ENCODE measurements at places on chromosomes 12 and 14.

DNA sequence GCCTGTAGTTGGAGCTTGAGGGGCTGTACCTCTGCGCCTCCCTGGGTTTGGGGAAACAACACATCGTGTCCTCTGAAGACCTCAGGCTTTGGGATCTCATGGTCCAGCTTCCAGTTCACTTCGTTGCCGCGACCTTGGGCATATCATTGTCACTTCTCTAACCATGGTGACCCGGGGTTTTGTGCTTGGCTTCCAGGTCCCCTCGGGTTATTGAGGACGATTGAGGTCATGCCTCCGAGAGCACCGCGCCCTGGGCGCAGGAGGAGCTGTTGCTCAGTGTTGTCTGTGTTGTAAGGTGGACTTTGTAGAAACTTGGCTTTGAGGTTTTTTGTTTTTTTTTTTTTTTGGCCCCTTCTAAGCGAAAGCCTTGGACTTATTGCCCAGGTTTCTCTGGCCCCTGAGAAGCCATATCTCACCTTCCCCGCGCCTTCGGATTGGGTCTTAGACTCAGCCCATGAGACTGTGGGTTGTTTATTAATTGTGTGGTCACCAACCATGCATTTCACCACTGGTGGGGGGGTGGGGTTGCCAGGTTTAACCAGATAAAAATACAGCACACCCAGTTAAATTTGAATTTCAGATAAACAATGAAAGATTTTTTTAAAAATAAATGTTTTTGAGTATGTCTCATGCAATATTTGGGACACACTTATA is 2.6 kb downstream of the BCL7A start:
- no peak for DNase-seq

- DNase-seq: no peak
Measured at GRCh38 chr12:99154216-99154982, 493.2 kb upstream of the GARIN6 start.

DNA sequence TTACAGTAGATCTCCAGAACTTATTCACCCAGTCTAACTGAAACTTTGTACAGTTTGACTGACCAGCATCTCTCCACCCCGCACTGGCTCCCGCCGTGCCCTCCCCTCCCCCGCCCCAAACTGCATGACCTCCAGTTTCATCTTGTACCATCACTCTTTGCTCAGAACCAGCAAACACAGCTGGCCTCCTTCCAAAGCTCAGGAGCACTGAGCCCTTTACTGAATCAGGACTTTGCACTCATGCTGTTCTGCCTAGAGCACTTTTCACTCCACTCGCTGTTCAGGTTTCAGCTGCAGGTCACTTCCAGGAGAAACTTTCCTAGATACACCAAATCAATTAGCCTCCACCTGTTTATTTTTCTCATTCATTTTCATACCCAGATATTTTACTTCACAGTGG is 455.3 kb upstream of the PDE3A start:
- no peak for DNase-seq

DNA sequence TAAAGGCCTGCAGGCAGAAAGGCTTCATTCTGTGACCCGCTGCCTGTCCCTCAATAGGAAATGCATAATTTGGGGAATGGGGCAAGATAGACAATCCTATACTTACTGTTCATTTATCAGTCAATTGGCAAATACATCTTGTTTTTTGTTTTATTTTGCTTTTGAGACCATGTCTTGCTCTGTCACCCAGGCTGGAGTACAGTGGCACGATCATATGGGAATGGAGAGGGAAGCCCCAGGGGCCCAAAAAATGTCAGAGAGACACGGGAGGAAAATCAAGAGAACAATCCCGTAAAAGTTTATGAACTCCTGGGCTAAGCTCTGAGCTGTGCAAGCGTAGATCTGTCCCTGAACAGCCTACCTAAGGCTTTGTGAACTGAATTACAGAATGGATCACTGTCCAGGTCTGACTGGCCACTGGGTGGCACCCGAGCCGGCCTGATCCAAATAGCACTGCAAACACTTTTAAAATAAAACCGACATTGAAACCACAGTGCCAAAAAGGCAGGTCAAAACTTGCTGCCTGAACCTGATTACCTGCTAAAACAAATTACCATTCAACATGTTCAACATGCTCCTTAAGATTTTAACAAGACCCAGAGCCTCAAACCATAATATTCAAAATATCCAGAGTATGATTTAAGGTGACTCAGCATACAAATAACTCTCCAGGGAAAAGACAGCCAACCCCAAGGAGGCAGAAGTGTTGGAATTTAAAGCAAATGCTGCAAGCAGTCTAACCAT is 11.8 kb downstream of the COPS7A start:
- no peak for DNase-seq

DNA sequence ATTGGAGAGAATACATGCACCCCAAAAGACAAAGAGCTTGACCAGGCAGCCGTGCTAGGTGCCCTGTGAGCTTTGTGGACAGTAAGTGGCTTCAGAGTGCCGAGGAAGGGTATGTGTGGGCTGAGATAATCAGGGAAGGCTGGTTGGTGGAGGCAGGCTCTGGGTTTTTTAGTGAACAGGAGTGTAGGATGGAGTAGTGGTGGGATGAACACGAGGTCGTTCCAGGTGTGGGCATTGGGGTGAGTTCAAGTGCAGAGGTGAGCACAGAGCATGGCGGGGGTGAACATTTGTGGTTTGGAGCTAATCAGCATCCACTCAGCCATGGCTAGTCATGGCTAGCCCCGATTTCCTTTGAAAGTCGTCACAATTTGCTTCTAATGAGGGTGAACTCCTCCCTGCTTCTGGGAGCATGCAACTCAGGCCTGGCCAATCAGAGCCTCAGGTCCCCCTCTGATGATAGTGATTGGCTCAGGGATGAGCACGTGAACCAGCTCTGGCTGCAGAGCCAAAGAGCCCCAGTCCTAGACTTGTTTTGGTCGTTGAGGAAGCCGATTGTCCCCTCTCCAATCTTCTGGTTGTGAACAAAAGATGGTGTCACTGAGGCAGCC is 40.7 kb upstream of the TCL1B start:
- no peak for DNase-seq

- DNase-seq: peak; percentile 58
Measured at GRCh38 chr12:54984658-54985376, at the start of gene TESPA1. TESPA1 (minus strand) TSS chr12:54984762; CDS start chr12:54974562, 10,200 bp downstream.

DNA sequence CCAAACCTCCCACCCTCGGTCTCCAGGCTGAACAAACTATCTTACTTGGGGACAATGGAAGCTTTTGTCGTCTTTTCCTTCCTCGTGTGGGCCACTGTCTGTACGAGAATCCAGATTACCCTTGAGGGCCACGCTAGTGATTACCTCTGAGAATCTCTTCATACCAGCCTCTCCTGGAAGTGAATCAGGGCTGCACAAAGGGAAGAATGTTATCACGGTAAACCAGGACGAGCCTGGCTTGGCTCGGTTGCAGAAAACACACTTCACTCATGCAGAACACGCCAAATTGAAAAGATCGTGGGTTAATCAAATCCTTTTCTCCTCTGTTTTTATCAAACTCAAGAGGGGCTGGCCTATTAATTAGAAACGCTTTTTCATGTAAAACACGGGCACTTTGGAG is 51.6 kb upstream of the MYL2 start:
- DNase-seq: no peak
